Stomach (tissue), 19 donors: ENCODE measurements at places on chromosomes 6 and 20.

DNA sequence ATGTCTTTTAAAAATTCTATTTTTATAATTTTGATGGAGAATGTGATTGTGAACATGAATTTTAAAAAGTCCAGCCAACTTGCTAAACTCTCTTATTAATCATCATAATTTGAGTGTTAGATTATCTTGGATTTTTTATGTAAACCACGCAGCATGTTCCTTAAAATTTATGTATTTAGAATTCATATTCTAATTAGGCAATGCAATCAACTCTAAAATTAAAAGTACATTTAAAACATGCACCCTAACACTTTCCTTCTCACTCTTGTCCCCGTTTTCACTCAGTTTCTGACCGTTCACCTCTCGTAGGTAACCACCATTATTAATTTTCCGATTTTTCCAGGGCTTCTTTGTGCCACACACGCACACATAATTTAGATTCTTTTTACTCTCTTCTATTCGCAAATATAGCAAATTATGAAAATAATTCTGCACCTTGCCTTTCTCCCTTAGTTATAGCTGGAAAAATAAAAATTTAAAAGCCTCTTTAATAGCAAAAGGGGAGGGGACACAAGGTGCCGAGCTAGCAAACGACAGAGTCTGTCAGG, 329 bp upstream of the ZKSCAN3 start:
- DNase-seq = no peak

DNA sequence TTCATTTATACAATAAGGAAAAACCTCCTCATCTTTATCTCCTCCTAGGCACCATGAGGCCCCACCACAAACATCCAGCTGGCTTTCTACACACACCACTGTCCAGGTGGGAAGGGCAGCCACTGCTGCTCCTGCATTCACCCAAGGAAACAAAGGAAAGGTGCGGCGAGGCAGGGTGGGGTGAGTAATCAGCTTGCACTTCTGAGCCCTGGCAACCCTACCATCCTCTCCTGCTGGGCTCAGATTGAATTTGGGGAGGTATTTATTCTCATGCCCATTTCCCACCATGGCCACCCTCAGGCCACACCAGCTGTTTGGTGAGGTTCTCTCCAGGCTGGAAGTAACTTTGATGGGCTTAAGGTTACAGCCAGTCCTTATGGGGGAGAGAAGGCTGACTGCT, 31.2 kb upstream of the SPDEF start:
- DNase-seq = no peak

GRCh38 chr6:27126815-27127537, 120.5 kb upstream of the PRSS16 start:
- peak; percentile 97 for DNase-seq

DNA sequence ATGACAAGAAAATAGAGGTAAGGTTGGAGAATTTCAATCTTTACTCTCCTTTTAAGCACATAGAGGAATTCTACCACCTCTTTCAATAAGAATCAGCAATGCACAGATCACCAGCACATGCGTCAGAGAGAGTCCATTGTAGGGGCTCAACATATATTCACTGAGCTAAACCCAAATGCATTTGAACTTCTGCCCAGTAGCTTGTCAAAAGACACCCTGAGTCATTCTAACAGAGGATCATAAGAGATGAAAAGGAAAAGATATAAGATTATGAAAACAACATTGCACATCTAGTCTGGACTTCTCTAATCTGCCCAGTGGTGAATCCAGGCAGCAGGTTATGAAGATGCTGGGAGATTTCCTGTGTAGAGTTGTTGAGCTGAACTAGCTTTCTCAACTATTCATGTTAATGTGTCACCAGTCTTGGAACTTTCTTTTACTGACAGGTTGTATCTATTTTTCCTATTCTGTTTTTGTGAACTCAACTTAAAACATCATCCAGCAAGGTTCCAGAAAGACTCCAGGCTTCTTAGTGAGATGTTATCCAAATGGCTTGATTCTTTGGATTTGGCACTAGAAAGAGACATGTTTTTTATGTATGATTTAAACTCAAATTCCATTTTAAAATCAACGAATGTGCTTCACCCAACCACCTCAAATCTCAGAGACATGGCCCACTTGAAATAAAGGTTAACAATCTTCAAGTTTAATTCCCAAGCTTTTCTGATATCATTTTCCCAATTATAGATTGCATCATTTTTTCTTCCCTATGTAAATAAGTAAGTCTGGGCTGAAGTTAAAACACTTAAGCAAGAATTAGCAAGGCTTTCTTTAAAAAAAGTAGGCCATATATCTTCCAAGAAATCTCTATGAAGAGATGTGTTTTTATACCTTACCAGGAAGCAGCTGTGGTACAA, 89.3 kb downstream of the TSHZ2 start:
- DNase-seq = no peak

DNA sequence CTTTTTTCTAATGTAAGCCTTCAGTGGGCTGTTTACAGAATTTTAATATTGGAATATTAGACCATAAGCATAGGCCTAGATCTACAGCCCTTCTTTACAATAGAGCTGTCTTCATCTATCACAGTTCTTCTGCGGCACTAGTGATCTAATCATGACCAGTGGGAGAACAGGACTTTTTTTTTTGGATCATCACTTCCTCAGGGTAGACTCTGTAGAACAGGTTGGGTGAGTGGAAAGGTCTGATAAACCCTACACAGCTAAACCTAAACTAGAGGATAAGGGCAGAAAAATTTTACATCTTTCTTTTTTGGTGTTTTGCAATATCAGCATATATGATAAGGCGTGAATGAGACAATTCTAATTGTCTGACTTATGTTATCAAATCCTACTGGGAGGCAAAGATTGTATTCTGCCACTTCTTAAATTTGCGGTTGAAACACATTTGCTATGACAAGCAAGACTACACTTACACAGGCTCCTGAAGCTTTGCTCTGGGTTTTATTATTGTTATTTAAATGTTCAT, 52.2 kb downstream of the GOPC start:
- DNase-seq = no peak

- DNase-seq = peak; percentile 48
These were observed 6.1 kb upstream of the PKIG start for GRCh38 chr20:44576297-44576696.

DNA sequence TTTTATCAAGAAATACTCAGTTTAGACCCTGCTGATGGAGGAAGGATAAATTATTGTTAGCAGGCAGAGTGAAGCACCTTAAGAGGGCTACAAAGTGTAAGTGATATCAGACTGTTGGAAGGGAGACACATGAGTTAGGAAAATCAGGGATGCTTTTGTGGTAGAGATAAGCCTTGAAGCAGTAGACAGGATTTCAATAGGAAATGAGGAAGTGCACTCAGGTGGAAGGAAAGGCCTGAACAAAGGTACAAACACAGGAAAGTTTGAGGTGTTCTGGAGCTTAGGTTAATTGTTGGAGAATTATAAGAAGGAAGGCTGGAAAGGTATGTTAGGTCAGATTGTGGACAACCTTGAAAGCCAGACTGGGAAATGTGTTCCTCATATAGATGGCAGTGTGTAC, 7.6 kb downstream of the CYB5R4 start:
- no peak for DNase-seq

DNA sequence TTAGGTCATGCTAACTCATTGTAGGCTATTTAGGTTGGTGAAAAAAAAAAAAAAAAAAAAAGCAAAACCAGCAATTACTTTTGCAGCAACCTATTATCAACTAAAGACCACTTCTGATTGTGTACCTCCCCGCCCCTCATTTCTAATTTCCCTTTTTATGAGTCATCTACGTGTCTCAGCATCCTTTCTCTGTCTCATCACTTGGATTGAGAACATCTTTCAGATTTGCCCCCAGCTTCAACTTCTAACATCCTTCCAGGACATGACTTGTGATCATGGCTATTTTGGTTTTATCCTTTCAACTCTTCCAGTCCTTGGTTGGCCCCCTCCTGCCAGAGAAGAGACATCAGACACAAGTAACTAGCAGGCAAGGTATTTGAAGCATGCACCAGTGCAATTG, 156.7 kb upstream of the CCN2 start:
- DNase-seq = no peak

DNA sequence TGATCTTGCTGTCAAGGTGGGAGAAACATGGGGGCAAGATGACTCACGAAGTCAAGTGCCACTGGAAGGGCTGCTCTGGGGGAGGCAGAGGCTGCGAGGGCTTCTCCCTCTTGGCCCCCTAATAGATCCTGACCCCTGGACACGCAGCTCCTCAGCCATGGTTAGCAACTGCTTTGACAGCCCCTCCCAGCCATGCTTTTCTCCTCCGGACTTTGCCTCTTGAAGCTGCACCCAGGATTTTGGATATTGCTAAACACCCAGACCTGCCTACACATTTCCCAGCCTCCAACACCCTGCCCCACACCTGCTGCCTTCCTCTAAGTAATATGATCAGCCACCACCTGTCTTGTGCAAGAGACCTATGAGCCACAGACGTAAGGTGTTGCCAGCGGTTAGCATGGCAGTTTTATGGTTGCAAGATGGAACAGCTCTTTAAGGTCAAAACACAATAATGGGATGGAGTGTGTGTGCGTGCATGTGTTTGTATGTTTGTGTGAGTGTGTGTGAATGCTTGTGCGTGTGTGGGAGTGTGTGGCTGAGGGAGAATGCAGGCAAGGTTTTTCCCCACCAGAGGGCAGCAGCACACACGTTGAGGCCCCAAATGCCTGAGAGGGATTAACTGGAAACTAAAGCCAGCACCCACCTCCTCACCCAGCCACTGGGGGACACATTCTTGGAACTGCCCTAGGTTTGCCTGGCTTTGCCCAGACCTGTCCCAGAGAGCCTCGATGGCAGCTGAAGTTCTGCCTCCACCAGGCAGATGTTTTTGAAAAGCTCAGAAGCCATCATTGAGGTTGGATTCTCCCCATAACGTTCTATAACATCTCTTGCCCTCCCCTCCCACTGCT, 2.5 kb downstream of the IP6K3 start:
- DNase-seq = peak; percentile 90

DNA sequence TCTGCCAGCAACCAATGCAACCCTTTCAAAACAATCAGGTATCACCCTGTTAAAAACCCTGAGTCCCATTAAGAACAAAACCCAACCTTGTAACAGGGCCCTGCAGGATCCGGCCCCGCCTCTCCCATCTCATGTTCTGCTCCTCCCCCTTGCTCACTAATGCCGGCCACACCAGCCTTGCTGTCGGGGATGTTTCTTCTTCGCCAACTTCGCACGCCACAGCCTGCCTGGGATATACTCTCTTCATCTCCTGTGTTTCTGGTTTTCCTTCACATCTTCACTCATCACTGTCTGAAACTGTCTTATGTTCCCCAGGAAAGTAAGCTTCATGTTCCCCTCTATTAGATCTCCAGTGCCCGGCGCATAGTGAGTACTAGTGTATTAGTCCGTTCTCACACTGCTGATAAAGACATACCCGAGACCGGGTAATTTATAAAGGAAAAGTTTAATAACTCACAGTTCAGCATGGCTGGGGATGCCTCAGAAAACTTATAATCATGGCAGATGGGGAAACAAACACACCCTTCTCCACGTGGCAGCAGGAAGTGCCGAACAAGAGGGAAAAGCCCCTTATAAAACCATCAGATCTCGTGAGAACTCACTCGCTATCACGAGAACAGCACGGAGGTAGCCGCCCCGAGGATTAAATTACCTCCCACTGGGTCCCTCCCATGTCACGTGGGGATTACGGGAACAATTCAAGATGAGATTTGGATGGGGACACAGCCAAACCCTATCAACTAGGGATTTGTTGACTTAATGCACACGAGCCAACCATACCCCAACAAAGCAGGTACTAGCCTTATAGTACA, 5.1 kb downstream of the TP53RK start:
- peak; percentile 88 for DNase-seq

DNA sequence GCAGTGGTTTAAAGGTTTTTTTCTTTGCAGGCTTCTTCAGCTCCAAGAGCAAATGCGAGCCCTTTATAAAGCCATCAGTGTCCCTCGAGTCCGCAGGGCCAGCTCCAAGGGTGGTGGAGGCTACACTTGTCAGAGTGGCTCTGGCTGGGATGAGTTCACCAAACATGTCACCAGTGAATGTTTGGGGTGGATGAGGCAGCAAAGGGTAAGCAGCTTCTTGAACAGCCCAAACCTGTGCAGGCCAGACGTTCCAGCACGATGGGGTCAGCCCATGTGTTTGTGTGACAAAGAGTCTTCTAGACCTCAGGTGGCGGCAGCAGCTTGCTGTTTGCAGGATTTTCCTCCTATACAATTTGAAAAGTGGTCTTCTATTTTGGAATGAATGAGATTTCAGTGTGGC, 17.7 kb downstream of the DSP start:
- DNase-seq = no peak

- DNase-seq = no peak
These were observed 5.2 kb downstream of the PKIB start for GRCh38 chr6:122615409-122615808.

DNA sequence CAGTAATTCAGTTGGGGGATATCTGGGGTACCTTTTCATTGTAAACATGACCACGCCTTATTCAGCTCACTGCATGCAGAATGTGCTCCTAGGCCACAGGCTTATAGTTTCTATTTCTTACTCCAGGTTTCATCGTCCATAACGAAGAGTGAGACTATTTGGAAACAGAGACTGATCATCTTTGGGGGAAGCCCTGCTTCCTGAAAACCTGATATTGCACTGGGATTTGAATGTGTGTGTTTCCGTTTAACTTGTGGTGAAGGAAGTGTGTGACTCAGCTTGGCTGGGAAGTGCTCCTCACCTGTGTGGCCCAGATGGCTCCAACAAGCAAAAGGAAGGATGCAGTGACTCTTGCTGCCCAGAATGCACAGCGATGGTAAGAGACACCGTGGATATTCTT, 19.6 kb upstream of the LTV1 start:
- DNase-seq = no peak

- no peak for DNase-seq
These were observed 290.0 kb upstream of the SUPT3H start for GRCh38 chr6:45667766-45668165.

DNA sequence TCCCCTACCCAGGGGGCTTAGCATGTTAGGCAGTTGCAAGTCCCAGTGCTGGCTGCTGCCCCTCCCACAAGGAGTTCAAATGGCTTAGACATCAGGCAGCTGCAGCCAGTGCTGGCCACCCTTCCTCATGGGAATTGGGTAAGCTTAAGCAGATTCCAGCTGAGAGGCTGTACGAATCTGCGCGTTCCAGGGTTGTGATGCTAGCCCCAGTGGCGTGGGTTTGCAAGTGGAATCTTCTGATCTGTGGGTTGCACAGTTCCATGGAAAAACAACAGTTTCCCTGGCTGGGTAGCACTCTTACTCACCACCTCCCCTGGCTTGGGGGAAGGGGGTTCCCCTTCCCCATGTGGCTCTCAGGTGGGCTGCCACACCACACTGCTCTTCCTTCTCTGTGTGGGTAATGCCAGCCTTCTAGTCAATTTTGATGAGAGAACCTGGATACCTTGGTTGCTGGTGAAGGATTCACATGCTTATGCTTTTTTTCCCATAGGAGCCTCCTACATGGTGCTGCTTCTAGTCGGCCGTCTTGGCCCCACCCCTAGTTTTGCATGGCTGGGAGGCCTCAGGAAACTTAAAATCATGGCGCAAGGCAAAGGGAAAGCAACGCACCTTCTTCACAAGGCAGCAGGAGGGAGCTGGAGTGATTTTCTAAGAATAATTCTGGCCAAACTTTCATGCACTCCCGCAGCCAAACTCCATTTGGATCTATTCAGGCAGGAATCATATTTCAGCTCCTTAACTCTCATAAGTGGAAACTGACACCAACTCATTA, 13.0 kb downstream of the DYNLT2 start:
- no peak for DNase-seq
